ENCODE measurements at places on chromosomes 2 and 18.

DNA sequence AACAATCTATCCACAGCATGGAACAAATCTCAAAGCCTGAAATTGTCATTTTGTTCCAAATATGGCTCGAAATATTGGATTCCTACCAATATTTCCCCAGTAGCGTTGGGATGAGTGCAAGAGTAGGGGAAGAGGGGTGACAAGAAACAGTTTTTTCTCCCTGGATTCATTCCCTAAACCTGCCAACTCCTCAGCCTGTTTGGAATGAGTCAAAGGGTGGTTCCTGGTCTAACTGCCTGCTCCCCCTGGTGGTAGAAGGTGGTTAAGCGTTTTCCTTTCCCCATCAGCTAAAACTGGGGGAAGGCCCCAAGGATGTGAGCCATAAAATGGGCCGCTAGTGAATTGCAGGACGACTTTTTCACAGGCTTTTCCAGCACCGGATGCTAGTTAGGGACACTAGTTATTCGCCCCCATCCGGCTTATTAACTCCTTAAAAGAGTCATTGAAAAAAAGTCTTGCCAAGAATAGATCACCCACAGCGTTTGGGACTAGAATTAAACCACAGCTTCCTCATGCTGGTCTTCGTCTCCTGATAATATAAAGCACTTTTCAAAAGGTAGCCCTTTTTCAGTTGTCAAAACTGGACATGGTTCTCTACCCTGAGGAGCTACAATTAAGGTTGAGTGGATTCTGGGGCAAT lies 72.5 kb downstream of the DHRS9 start:
- DNase-seq: peak; percentile 79

- DNase-seq: no peak
Measured at GRCh38 chr2:19860022-19860421, 41.8 kb downstream of the TTC32 start.

DNA sequence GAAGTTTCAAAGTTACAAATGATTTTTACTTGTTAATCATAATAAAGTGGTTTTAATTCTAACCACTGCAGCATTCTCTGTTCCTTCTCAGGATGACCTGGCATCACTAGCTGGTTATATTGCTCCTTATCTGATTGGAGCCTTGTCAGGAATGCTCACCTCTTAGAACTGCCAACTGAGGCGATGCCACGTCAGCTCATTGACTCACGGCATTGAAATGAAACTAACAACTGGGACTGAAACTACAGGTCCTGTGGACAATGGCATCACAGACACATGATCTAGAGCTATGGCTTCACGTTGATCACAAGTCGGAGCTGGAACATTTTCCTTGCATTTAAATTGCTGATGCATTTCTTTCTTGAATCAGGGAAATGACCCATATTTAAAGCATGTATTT lies 54.9 kb upstream of the MAP2 start:
- DNase-seq: no peak

DNA sequence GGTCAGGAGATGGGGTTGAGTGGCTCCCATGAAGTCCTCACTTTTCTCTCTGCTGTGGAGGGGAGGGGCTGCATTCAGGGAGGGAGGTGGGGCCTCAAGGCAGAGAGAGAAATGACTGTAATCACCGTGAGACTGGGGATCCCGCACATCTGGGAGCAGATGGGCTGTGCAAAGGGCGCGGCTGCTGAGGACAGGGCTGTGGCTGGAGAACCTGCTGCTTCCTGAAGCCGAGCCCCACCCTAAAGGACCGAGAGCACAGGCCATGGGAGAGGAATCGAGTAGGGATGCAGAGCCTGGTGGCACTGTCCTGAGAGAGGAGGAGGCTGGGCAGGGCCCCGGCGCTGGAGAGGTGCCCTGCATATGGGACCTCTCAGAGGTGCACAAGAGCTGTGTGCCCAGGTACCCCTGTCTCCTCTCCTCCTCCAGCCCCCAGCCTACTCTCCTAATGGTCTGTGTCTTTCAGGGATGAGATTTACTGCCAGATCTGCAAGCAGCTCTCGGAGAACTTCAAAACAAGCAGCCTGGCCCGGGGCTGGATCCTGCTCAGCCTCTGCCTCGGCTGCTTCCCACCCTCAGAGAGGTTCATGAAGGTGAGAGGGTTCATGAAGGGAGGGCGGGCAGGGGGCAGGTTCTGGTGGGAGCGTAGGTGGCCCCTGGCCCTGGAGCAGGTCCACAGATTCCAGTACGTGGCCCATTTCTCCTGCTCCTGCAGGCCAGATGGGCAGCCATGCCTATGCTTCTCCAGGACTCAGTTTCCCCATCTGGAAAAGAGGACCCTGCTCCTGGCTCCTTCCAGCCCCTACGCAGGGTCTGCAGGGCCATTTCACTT lies 25.9 kb upstream of the GPR17 start:
- DNase-seq: no peak

GRCh38 chr2:159584796-159585195 lies 31.6 kb downstream of the BAZ2B start:
- DNase-seq: peak; percentile 90

GRCh38 chr18:22846088-22846683 lies 86.9 kb upstream of the RBBP8 start:
- DNase-seq: peak; percentile 60

DNA sequence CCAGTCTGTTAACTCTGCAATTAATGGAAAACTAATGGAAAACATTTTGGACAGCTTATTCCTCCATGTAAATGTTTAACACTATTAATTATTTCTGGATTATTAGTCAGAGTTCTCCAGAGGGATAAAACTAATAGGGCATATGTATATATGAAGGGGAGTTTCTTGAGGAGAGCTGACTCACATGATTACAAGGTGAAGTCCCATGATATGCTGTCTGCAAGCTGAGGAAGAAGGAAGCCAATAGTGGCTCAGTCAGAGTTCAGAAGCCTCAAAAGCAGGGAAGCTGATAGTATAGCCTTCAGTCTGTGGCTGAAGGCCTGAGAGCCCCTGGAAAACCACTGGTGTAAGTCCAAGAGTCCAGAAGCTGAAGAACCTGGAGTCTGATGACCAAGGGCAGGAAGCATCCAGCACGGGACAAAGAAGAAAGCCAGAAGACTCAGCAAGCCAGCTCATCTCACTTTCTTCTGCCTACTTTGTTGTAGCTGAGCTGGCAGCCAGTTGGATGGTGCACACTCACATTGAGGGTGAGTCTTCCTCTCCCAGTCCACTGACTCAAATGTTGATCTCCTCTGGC lies 136.0 kb downstream of the PTH2R start:
- no peak for DNase-seq

GRCh38 chr2:43040084-43040854 lies 186.1 kb downstream of the ZFP36L2 start:
- no peak for DNase-seq

GRCh38 chr2:151280271-151280670 lies 9.2 kb downstream of the NMI start:
- DNase-seq: no peak

GRCh38 chr2:173472112-173472511 lies 117.4 kb downstream of the CDCA7 start:
- no peak for DNase-seq
